HCT116 (cell line): ENCODE measurements at places on chromosomes 6 and 20. TPM values are rescaled to one million over a fixed set of nuclear protein-coding genes. Genes with fewer than 3 reads are reported as not detected.

DNA sequence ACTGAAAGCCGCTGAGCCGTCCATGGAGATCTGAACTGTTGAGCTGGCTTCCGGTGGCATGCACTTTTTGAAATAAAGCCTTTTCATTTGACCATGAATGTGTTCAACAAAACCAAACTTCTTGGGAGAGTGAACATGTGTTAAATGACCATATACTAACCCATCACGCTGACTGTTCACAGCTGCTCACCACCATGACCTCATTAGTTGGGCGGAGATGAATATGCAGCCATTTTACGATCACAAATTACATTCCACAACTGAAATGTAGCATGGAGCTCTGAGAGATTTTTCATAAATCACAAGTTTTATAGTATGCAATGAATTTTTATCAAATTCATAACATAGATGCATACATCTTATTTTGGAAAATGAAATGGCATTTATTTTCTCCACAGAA lies 4.2 kb downstream of the RAMACL start:
- H3K36me3 ChIP-seq, result no peaks in the 10 kb centered on the region
- no peak overlapping the region for H3K4me3 ChIP-seq
- H3K4me1 ChIP-seq, result no peaks in the 10 kb centered on the region
- DNase-seq, result no peak

GRCh38 chr20:17531665-17532025 lies 466 bp upstream of the BFSP1 start:
- H3K36me3 ChIP-seq, result no peaks in the 10 kb centered on the region
- H3K27ac ChIP-seq, result peak overlapping the region; percentile 61
- H3K27me3 ChIP-seq, result no peaks in the 10 kb centered on the region
- no peak for DNase-seq
- peak overlapping the region; percentile 51 for H3K4me3 ChIP-seq

GRCh38 chr20:34713194-34713943 lies 9.2 kb downstream of the TP53INP2 start:
- peak; percentile 67 for DNase-seq
- H3K27me3 ChIP-seq, result no peaks in the 10 kb centered on the region

Gene LRFN2
- total RNA-seq, result not detected

Gene SLA2
- 0.12 TPM for total RNA-seq

DNA sequence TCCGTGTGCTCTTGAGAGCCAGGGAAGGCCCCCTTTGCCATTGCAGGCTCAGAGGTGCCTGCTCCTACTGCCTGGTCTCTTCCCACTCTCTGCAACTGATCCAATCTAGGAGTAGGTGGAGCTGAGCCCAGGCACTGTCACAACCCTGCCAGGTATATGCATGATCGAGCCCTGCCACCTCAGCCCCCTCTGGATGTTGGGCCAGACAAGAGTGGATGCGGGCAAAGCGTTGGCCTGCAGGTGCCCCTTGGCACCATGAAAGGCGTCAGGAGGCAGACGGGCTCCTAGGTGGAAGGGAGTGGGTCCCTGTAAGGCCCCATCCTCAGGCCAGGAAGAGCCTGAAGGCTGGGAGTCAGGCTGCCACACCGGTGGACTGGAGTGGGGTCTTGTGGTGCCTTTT lies 5.9 kb upstream of the OR14J1 start:
- H3K4me1 ChIP-seq, result no peaks in the 10 kb centered on the region
- no peaks in the 10 kb centered on the region for H3K27me3 ChIP-seq
- H3K36me3 ChIP-seq, result no peaks in the 10 kb centered on the region
- DNase-seq, result no peak
- H3K27ac ChIP-seq, result no peak overlapping the region

DNA sequence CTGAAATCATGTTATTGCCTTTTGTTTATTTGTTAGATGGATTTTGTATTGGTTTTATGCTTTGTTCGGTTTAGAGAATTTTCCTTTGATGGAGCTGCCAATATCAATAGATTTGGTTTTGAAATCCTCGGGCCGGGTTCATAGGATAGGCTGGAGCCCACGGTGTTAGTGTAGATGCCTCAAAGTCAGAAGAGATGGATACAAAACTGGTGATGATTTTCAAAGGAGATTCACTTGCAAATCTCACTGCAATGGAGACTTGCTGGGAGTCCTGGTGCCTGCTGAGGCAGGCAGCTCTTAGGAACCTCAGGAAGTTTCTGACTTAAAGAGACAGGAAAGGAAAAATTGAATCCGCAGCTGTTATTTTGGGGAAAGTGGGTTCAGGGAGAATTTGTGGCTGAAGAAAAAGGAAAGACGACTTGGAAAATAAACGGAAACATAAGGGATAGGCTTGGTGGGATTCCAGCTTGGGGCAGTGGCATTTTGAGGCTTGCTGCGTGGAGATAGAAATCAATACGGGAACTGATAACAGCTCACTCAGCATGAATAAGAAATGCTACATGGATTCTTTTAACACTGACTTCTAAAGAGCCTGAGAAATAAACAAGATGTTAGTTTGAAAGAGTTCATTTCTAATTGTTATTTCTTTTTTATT lies 241.6 kb downstream of the PHACTR1 start:
- H3K4me3 ChIP-seq, result no peak overlapping the region
- no peaks in the 10 kb centered on the region for H3K36me3 ChIP-seq
- H3K27me3 ChIP-seq, result peaks cover 78% of the 10 kb centered on the region
- H3K4me1 ChIP-seq, result no peaks in the 10 kb centered on the region
- no peak overlapping the region for H3K27ac ChIP-seq

DNA sequence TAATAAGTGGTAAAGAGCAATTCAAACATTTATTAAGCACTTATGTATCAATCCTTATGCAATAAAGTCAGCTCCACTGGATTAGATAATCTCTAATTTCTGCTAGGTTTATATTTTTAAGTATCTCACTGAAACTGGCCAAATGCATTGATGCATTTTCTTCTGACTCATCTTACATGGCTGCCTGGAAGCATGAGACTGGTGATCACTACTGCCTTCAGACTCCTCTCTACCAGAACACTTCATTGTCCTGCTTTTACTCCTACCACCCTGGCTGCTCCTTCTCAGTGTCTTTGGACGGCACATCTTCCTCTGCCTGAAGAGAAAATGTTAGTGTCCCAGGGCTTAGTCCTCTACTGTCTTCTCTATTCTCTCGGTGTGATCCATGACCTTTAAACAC lies 7.4 kb downstream of the CEP85L start:
- no peak for DNase-seq
- no peaks in the 10 kb centered on the region; the same call in 1 of the 2 replicates for H3K4me1 ChIP-seq
- no peak overlapping the region for H3K27ac ChIP-seq
- H3K36me3 ChIP-seq, result no peaks in the 10 kb centered on the region
- no peak overlapping the region for H3K4me3 ChIP-seq
- H3K27me3 ChIP-seq, result no peaks in the 10 kb centered on the region

Gene EFCAB8
- 0.42 TPM for total RNA-seq

DNA sequence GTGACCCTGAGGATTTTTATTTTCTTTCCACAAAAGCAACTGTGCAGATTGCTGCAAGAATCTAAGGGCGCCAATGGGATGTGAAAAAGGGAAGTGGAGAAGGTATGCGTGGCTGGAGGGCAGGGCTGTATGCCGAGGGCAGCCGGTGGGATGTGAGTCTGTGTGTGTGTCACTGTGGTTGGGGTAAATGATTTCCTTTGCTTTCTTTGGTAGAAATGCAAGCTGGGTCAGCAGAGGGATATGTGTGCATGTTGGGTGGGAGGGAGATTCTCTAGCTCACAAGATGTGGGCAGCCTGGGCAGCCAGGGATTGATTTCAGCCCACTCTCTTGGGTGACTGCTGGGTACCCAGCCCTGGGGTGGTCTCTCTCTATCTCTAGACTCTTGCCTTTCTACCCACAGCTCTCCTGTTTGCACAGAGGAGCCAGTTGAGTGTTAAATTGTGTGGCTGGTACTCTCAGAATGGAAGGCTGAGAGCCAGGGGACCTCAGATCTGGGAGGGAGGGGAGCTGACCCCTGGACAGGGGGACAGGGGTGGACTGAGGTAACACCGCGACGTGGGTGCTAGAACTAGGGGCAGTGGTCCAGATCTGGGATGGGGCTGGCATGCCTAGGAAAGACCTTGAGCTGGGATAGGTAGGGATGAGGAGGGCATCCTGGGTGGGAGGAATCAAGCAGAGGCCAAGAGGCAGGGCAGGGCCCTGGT lies 136.8 kb upstream of the RNF24 start:
- H3K4me1 ChIP-seq, result peaks cover 41% of the 10 kb centered on the region
- no peak overlapping the region for H3K4me3 ChIP-seq
- no peak for DNase-seq
- no peaks in the 10 kb centered on the region for H3K36me3 ChIP-seq

Gene SYCP2
- total RNA-seq, result 0.59 TPM
